Frontal cortex (tissue), 4 donors: ENCODE measurements at places on chromosomes 11 and 22. TPM values are rescaled to one million over a fixed set of nuclear protein-coding genes. Genes with fewer than 3 reads are reported as not detected.

GRCh38 chr11:92976681-92977080 is 7.2 kb downstream of the MTNR1B start:
- DNase-seq = no peak

DNA sequence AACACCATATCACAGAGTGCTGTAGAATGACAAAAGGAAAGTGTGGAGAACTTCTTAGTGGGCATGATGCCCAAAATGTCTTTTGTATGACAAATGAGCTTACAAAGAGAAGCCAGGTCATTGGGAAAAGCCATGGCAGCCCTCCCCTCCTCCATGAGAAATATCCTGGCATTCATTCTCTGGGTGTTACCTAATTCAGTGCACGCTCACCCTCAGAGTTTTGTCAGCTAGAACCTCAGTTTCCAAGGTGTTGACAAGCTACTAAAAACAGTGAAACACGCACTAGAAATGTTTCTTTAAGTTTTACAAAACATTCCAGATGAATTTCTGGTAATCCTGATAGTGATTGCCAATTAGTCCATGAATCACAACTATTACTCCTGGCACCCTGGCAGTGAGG is 105.4 kb upstream of the FSHB start:
- DNase-seq = no peak

DNA sequence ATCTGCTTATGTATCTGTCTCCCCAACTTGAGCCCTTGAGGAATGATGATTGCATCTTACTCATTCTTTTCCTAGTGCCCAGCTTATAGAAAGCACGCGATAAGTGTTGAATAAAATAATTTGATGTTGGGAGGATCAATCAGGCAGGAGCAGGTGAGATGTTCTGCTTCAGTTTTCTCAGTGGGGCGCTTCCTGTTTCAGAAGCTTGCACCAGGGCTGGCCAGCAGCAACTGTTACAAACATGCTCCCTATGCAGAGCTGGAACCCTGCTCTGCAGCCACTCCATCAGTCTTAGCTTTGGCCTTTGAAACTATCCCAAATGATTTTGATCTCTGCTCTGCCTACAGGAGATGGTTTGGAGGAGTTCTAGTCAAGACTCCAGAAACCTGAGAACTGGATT is 3.9 kb downstream of the ENDOD1 start:
- no peak for DNase-seq

- DNase-seq = no peak
Observed at GRCh38 chr22:32333769-32334659, 23.7 kb upstream of the RFPL3 start.

- no peak for DNase-seq
Observed at GRCh38 chr11:80194625-80195024, 753.8 kb upstream of the TENM4 start.

- DNase-seq = no peak
Observed at GRCh38 chr11:121071846-121072450, 29.1 kb upstream of the TECTA start.

GRCh38 chr11:124930799-124931198 is 5.0 kb downstream of the HEPACAM start:
- DNase-seq = no peak

GRCh38 chr11:120326845-120327281 is 1.8 kb downstream of the TLCD5 start:
- no peak for DNase-seq

GRCh38 chr11:11265994-11266606 is 87.0 kb downstream of the CSNK2A3 start:
- peak; percentile 61 for DNase-seq

DNA sequence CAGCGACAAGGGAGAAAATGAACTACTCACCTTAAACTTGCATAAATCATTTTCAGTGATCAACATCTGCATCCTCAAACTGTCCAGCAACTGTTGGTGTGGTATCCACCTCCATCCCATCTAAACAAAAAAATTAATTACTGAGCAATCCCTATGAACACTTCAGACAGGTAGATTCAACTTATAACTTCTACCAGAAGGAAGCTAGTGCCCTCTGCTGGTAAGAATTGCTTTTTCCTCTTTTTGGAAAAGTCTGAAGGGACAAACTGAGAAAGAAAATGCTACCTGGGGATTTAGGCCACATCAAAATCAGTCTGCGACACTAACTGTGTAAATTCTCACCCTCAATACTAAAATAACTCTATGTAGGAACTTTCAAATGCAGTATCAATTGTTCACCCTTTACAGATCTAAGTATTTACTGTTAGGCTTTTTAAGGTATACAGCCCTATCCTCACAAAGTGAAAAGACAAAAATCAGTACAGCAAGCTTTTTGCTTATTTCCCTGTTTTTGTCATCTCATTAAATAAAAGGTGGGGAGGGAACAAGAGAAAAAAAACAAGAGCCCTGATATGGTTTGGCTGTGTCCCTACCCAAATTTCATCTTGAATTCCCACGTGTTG is 17.9 kb downstream of the CLNS1A start:
- no peak for DNase-seq

DNA sequence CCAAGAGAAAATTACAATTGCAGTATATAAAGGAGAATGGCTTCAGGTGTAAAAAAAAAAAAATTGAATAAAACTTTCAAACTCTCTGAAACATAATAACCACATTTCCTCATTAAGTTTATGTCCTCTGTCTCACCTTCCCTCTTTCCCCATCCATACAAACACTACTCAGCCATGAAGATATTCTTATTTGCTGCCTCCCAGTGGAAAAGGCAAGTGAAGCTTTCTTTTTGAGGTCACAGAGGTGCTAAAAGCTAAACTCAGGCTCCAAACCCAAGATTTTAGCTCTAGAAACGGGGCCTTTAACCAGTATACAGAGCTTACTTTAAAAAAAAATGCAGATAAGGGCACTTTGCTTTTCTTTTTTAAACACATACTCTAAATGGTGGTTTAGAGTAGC is 1568.5 kb downstream of the FAM181B start:
- DNase-seq = no peak

DNA sequence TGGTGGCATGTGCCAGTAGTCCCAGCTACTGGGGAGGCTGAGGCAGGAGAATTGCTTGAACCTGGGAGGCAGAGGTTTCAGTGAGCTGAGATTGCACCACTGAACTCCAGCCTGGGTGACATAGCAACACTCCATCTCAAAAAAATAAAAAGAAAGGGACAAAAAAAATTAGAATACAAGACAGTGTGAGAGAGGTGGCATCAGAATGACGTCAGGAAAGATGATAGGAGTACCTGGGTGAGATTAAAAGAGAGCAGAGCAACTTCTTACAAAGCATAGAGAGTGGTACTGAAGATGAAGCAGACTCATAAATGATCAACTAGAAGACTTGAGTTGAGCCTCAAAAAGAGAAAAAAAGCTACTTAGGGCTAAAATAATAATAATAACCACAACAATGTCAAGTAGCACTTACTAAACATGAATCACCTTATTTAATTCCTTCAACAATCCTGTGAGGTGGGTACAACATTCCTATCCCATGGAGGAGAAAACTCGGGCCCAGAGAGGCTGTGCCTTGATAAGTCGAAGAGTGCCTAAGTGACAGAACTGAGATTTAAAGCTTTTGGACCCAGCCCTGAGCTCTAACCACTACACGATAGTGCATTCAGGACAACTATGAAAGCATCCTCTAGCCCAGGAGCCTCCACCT is 5.2 kb upstream of the SLN start:
- no peak for DNase-seq

DNA sequence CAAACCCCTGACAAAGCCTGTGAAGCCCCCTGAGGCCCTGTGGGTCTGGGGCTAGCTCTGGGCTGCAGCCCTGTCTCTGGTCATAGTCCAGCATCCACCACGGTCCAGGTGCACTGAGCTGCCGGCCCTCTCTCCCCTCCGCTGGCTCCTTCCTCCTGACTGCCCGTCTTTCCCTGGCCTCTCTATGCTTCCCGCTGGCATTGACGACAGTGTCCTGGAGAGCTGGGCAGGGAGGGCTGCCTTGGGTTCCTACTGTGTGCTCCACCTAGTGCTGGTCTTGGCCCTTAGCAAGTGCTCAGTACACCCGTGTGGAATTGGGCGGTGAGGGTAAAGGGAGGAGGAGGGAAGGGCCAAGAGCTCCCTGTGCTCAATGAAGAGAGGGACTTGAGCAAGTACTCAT is 868 bp upstream of the MYEOV start:
- DNase-seq = no peak

GRCh38 chr22:41532908-41533825 is 11.1 kb downstream of the POLR3H start:
- DNase-seq = no peak

GRCh38 chr11:60932605-60933356 is 8.5 kb downstream of the TMEM132A start:
- no peak for DNase-seq

DNA sequence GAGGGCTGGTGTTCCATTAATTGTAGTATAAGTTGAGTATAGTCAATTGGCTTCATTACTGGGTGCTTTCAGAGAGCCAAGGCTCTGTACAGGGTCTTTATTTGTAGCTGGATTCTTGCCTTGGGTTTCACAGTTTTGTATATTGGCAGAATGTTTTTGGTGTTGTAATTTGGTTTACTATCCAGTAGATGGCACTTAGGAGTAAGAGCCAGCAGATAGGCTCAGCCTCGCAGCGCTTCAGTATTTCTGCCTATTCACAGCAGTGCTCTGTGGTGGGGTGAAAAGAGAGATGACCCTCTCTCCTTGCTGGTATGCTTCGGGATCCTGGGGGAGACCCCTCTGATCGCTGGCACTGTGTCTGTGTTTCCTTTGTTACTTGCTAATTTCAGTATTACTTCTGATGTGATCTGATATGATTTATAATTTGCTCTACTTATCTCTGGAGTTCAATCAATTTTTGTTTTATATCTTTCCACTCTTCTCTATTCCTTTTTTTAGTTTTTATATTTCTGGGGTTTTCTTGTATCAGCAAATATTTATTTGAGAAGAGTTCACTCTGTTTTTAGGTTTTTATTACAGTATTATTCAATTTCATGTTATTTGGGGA is 52.2 kb downstream of the ANO5 start:
- DNase-seq = no peak

GRCh38 chr11:116853461-116854073 is 16.1 kb upstream of the APOA1 start:
- DNase-seq = no peak

DNA sequence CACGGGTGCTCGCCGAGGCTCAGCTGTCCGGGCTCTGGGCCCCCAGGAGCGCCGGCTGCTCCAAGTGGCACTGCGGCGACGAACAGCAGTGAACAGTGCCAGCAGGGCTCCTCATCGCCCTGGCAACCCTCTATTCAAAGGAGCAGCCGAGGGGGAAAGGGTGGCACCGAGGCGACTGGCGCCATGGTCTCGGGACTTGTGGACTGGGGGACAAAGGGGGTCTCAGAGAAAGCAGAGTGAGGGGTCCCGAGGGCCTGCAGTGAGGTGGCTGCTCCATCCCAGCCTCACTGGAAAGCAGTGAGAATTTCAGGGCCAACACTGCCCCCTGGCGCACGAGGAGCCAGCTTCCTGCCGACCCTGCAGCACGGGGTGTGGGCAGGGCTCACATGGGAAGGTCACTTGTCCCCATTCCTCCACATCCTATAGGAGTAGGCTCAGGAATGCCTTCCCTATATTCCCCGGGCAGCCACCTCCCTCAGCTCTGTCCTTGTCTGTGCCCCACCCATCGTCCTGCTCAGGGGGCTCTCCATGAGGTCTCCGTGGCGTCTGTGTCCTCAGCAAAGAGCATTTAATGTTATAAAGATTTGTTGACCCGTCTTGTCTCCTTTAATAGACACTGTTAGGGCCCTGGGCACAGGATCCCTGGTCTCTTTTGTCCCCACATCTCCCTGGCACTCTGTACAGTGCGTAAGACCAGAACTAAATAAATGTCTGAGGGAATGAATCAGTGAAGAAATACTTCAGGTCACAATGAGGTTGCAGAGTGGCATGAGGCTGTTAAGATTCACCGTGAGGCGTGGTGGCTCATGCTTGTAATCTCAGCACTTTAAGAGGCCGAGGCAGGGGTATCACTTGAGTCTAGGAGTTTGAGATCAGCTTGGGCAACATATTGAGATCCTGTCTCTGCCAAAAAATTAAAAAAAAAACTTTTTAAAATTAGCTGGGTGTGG is 26.4 kb downstream of the LRFN4 start:
- peak; percentile 55 for DNase-seq

GRCh38 chr11:77515483-77515882 is 41.6 kb upstream of the PAK1 start:
- DNase-seq = no peak

- DNase-seq = no peak
Observed at GRCh38 chr11:29293825-29294224, 723.0 kb downstream of the KCNA4 start.

GRCh38 chr11:106828576-106828975 is 189.7 kb downstream of the GUCY1A2 start:
- no peak for DNase-seq

DNA sequence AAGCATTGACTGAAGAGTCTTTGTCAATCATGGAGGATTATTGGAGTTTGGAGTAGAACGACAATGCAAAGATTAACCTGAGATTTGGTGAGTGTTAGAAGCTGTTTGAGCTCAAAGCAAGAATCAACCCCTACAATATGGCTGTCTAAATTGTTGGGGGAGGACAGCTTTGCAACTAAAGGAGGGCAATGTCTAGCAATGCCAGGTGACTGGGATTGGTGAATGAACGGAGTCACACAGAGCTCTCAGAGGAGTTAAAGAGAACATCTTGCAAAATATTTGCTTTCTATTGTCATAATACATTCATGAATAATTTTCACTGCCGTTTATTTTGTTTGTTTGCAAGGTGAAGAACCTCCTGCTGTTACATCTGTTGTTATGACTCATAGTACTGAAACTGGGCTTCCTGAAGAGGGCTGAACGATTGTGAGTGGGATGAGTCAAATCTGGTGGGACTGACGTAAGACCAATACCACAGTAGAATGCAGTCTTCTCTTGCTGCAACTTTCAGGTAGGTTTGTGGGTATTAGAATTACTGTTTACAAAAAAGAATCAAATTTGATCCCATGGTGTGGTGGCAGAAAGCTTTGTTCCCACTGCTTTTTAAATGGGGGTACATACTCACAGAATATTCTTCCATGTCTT is 281.9 kb downstream of the CADM1 start:
- DNase-seq = peak; percentile 4

Gene SERPIND1
- total RNA-seq = 4.5 TPM

Gene CYB561A3
- 4.9 TPM for total RNA-seq

Gene TUBA8
- total RNA-seq = 2.9 TPM

Gene CCDC81
- total RNA-seq = 0.82 TPM

Gene ZNF70
- 3.7 TPM for total RNA-seq

Gene ROBO4
- total RNA-seq = 1.6 TPM

Gene CTSF
- total RNA-seq = 34.6 TPM

Gene MMP8
- total RNA-seq = not detected

Gene POU2AF2
- not detected for total RNA-seq

Gene CASP5
- total RNA-seq = not detected

Gene HOATZ
- not detected for total RNA-seq
